Fibroblast of gingiva (primary cell): ENCODE measurements at places on chromosomes 6 and 20.

DNA sequence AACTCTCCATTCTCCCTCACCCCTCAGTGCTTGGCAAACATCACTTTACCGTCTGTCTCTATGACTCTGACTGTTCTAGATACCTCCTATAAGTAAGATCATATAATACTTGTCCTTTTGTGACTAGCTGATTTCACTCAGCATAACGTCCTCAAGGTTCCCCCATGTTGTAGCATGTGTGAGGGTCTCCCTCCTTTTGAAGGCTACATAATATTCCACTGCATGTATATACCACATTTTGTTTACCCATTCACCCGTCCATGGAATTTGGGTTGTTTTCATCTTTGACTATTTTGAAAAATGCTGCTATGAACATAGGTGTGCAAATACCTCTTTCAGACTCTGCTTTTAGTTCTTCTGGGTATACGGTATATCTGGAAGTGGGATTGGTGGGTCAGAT lies 28.3 kb downstream of the CTCFL start:
- DNase-seq, result no peak

DNA sequence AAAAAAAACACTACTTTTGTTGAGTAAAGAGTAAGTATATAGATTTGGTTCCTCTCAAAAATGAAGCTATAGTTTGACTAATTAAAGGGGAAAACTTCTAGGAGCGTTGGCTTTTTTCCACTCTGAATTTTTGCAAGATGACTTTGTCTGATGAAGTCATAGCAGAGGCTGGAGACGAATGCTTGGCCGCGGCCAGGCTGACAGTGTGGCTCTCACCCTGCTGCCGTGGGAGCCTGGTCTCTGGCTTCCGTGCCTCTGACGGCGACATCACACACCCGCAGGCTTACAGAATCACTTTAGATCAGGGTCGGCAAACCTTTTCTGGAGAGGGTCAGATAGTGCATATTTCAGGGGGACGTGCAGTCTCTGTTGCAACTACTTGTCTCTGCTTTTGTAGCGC lies 145.0 kb downstream of the PHACTR3 start:
- peak; percentile 31 for DNase-seq

DNA sequence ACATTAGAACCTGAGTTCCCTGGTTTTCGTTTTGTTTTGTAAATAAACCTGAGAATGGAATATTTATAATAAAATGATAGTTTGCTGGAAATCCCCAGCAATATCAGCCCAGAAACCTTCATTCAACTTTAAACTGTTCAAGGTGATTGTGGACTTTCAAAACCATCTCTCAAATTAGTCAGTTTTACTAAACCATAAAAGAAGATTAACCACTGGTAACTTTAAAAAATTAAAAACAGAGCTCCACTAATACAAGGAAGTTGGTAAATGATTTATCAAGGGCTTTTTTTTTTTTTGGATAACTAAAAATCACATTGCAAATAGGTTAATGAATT lies 10.0 kb downstream of the MBOAT1 start:
- no peak for DNase-seq

DNA sequence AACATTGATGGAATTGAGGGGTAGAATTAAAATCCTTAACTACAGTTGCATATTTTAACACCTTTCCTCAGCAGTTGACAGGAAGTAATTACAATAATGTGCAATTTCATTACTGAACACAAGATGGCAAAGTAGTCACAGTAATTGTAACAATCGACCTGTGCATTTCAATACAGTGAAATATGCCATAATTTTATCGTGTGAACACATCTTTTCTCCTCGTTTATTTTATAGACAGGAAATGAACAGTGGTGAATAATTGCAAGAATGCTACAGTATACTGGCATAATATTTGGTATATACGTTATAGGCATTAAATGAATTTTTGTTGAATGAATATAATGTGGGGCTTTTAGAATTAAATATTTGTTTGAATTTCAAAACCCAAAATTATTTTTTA lies 25.0 kb downstream of the CYB5R4 start:
- peak; percentile 29 for DNase-seq

DNA sequence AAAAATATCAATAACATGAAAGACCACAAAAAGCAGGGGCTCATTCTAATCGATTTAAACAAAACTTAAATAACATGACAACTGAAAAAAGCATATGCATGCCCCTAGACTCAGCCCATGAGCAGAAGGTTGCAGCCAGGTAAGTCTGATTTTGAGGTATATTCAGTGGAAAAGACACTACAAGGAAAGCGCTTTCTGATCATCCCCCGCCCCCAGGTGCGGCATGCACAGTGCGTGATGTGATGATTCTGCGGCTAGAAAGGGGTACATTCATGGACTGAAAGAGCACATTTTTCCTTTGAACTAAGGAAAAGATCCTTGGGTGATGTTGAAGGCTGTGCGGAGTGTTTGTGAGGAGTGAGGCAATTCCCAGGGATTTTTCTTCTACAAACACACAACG lies 16.9 kb upstream of the FOXC1 start:
- no peak for DNase-seq

GRCh38 chr20:1330075-1330830 lies 1.3 kb upstream of the SDCBP2 start:
- peak; percentile 54 for DNase-seq
